ENCODE measurements at places on chromosomes 13 and 19. TPM values are rescaled to one million over a fixed set of nuclear protein-coding genes. Genes with fewer than 3 reads are reported as not detected.

Gene SERPINE3
- total RNA-seq: not detected

Gene ZNF556
- 0.01 TPM for total RNA-seq

Gene ZNF264
- 8.1 TPM for total RNA-seq

Gene MIR17HG
- 1.00 TPM for total RNA-seq

Gene ITGBL1
- 1.5 TPM for total RNA-seq

Gene FLT1
- total RNA-seq: 0.02 TPM

Gene SYNE4
- total RNA-seq: 0.15 TPM

Gene PCDH8
- not detected for total RNA-seq

Gene ZNF69
- not detected for total RNA-seq

Gene ZNF415
- not detected for total RNA-seq
